ENCODE measurements at places on chromosomes 2 and 18.

DNA sequence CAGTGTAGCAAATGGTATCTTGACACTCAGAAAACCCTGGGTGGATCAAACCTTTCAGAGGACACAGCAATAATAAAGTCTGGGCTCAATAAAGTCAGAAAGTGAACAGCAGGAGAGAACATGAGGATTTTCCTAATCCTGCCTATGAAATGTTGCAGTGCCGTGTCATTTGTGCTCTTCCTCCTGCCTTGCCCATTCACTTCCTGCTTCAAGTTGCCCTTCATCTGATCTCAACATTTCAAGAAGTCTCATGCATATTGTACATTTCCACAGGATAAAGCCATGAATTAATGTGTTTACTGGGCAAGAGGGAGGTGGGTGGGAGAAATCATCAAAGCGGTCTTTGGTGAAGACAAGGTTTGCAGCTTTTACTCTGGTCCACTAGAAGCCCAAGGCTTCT lies 51.1 kb upstream of the STPG4 start:
- DNase-seq = no peak

DNA sequence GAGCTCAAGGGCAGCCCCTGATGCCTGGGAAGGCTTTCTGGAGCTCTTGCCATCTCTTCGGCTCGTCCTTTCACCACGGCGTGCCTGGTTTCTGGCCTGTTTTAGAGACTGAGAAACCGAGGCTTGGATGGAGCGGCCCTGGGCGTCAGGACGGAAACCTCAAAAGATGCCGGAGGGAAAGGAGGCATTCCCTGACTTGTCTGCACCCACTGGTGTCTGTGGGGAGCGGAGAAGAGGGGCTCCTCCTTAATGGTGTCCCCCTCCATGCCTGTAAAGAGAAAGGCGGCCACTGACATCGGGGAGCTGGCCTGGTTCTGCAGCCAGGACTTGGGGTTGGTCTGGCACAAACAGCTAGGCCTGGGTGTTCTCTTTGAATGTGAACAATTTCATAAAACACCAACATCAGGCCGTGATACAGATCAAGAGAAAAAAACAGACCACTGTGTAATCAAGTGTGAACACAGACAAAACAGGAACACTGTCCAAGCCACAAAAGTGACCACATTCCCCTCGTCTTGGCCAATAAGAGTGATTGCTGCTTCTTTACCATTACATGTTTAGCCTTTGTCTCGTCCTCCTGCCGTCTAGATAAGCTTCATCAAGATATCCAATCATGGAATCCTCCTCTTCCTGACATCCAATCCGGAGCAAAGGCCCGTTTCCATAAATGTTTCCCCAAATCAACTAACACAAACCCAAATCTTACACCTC lies 633 bp upstream of the ILKAP start:
- no peak for DNase-seq

DNA sequence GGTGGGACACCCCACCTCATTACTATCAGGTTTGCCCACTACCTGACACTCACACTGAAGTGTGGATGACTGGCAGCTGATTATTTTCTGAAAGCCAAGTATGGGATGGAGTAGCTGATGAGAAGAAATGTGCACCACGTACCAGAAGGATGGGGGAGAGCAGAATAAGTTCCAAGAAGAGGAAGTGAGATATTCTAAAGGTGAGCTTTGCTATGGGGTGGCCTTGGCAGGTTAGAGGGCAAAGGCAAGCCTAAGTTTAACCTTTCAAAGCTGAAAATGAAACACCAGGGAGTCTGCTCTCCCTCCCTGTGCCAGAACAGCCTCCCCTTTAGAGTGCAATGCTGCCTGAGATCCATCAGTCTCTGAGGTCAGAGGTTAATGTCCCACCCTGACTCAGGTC lies 196.1 kb upstream of the OSR1 start:
- DNase-seq = no peak

DNA sequence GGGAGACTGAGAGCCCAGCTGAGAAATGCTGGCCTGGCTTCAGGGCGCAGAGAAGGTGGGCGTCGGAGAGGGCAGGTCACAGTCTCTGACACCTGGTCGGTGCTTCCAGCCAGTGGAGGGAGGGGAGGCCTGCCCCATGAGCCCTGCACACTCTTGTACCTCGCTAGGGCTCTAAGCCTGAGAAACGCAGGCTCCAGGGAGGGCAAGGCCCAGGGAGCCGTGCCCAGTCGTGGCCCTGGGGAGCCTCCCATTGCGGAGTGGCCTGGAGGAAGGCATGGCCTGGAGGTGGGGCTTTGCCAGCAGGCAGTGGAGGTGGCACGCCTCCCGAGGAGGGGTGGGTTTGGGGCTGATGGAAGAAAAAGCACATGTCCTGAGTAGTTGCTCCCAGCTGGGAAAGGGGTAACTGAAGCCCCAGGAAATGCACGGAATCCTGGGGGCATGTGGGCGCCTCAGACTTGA lies 39.0 kb downstream of the MTERF4 start:
- DNase-seq = no peak

- no peak for DNase-seq
Observed at GRCh38 chr2:231244382-231245248, 46.2 kb downstream of the ARMC9 start.

DNA sequence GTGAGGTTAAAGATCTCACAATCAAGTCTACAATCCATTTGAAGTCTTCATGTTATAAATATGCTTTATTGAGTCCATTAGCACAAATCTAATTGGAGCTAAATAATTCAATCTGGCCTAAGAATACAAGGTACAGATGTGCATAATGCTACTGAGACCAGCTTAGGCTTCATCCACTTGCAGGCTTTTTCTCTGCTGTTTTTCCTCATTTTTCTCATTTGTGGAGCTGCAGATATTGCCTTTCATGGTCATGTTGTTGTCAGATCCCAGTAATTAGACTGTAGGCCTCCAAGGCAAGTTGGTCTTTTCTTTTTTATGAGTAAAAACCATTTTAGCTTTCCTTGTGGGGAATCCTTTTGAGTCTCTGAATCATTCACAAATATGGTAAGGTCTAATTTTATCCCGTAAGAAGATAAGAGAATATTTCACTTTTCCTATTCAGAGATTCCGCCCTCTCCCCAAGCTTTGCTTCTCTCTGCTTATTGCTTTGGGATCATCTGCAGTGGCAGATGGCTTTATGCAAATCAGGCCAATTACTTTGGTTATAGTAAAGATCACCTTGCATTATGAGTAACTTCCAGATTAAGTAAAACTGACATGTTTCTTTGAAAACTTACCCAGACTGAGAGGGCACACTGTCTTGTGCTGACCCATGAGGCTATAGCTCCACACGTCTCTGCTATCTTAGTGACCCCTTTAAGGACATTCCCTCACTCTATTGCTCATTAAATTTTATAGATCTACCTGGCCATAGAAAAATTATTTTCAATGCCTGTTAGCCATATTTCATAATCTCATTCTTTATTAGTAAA lies 80.9 kb downstream of the MGAT5 start:
- no peak for DNase-seq

GRCh38 chr18:79321625-79322405 lies 73.9 kb upstream of the NFATC1 start:
- DNase-seq = no peak

DNA sequence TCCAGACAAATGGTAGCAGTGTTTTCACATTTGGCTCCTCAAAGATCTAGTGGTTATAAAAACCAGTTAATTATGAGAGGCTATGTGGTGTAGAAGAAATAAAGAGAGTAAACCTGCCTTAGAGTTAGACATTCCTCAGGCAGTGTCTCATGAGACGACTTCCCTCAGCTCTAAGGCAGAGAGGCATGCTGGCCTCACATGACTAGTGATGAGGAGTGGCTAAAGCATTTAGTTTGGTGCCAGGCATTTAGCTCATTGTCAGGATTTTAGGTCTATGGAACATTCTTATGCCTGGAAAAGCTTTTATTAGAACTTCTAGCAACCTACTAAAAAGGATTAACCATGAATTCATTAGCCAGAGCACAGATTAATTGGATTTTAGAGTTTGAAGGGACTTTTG lies 90.3 kb downstream of the RPRM start:
- peak; percentile 44 for DNase-seq

- no peak for DNase-seq
Observed at GRCh38 chr2:62415019-62415431, 91.0 kb downstream of the TMEM17 start.

GRCh38 chr2:12720278-12720620 lies 3.5 kb downstream of the TRIB2 start:
- no peak for DNase-seq

- DNase-seq = peak; percentile 69
Observed at GRCh38 chr2:16245481-16246054, 305.2 kb downstream of the MYCN start.

- no peak for DNase-seq
Observed at GRCh38 chr2:40452786-40453185, 896 bp upstream of the SLC8A1 start.

DNA sequence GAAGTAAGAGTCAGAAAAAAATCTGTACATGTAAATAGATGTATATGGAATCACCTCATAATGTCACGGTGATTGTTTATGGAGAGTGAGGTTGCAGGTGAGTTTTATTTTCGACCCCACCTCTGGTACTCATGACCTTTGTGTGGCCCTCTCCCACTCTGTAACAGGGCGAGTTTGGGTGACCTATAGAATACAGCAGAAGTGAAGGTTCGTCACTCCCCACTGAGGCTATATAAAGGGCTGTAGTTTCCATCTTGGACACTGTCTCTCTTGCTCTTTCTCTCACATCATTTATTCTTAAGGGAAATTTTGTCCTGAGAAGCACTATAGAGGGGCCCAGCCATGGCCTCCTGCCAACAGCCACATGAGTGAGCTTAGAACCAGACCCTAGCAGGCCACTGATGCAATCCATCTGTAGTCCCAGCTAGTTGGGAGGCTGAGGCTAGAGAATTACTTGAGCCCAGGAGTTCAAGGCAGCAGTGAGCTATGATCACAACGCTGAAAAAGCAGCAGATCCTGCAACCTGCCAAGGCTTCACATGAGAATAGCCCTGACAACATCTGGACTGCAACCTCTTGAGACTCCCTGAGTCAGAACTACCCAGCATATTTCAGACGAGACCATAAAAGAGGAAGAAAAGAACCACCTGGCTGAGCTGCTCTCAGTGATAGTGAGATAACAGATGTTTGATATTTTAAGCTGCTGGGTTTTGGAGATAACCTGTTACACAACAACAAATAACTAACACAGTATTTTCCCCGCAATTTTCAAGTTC lies 74.3 kb upstream of the SLC1A4 start:
- DNase-seq = peak; percentile 87

DNA sequence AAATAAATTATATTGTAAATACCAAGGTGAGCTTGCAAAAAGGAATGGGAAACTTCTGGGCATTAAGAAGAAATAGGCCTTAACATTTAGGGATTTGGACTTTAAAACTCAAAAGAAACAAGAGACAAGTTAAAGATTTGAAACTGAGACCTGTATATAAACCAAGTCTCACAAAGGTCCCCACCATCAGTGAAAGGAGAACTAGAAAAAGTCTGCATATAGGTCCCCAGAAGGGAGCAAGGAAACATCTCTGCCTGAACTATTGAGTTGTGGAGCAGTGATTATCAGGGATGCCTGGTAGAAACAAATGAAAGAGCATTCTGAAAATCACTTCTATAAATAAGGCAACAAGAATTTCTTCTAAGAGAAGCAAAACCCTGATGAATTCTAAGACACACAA lies 30.5 kb upstream of the ITGAV start:
- no peak for DNase-seq

GRCh38 chr2:58533376-58533775 lies 292.3 kb upstream of the FANCL start:
- DNase-seq = peak; percentile 33

Measured in trophoblast cell (in vitro differentiated cells and primary cell).